Testis (tissue), 5 donors: ENCODE measurements at places on chromosomes 4 and X. TPM values are rescaled to one million over a fixed set of nuclear protein-coding genes. Genes with fewer than 3 reads are reported as not detected.

DNA sequence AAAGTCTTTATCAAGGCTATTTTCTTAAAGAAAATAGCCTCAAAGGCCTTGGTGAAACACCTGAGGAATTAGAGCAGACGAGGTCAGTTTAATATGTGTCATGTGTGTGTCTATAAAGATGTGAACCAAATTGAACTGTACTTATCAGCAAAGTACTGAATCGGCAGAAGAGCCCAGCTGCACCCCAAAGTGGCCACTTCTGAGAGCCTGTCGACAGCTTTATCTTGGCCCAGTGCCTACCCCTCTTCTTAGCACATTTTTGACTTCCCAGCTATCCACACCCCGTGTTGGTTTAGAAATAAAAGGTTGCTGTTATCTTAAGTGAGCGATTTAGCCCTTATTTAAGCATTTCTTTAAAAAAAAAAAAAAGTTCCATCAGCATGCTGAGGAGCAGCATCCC, 329.7 kb downstream of the FBXW7 start:
- H3K27me3 ChIP-seq: no peaks in the 10 kb centered on the region
- H3K36me3 ChIP-seq: no peaks in the 10 kb centered on the region
- no peak overlapping the region for H3K4me3 ChIP-seq
- no peak overlapping the region for H3K27ac ChIP-seq
- no peaks in the 10 kb centered on the region for H3K4me1 ChIP-seq
- DNase-seq: no peak

GRCh38 chr4:75705198-75705977, 19.0 kb upstream of the USO1 start:
- DNase-seq: no peak
- H3K4me1 ChIP-seq: no peaks in the 10 kb centered on the region
- no peaks in the 10 kb centered on the region for H3K27me3 ChIP-seq
- H3K36me3 ChIP-seq: no peaks in the 10 kb centered on the region
- H3K27ac ChIP-seq: no peak overlapping the region

GRCh38 chr4:4783847-4784246, 75.6 kb upstream of the MSX1 start:
- H3K27me3 ChIP-seq: no peaks in the 10 kb centered on the region
- DNase-seq: no peak
- H3K36me3 ChIP-seq: no peaks in the 10 kb centered on the region
- H3K4me3 ChIP-seq: no peak overlapping the region
- H3K27ac ChIP-seq: no peak overlapping the region

- no peak overlapping the region for H3K4me3 ChIP-seq
- no peaks in the 10 kb centered on the region for H3K27me3 ChIP-seq
- no peaks in the 10 kb centered on the region for H3K36me3 ChIP-seq
- no peaks in the 10 kb centered on the region for H3K4me1 ChIP-seq
- H3K27ac ChIP-seq: no peak overlapping the region
Observed at GRCh38 chr4:141350122-141350905, 129.6 kb downstream of the ZNF330 start.

GRCh38 chrX:150942942-150943594, 40.1 kb upstream of the HMGB3 start:
- H3K4me1 ChIP-seq: no peaks in the 10 kb centered on the region
- DNase-seq: no peak
- H3K36me3 ChIP-seq: no peaks in the 10 kb centered on the region
- H3K27ac ChIP-seq: no peak overlapping the region
- H3K4me3 ChIP-seq: no peak overlapping the region
- H3K27me3 ChIP-seq: no peaks in the 10 kb centered on the region

DNA sequence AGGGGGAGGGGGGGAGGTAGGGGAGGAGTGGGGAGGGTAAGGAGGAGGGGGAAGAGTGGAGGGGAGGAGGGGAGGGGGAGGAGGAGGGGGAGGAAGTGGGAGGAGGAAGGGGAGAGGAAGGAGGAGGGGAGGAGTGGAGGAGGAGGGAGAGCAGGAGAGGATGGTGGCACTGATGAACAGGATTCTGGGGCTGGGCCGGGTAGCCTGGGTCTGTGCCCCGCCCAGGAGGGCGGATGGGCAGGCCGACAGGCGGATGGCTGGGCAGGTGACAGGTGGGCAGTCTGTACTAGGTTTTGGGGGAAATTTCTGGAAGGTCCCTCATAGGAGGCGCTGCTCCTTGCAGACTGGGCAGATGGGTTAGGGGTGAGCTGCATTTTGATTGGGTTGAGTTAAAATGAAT, 66.0 kb upstream of the ADRA2C start:
- H3K36me3 ChIP-seq: no peaks in the 10 kb centered on the region
- H3K27ac ChIP-seq: no peak overlapping the region
- no peak overlapping the region for H3K4me3 ChIP-seq
- H3K4me1 ChIP-seq: no peaks in the 10 kb centered on the region
- no peak for DNase-seq

DNA sequence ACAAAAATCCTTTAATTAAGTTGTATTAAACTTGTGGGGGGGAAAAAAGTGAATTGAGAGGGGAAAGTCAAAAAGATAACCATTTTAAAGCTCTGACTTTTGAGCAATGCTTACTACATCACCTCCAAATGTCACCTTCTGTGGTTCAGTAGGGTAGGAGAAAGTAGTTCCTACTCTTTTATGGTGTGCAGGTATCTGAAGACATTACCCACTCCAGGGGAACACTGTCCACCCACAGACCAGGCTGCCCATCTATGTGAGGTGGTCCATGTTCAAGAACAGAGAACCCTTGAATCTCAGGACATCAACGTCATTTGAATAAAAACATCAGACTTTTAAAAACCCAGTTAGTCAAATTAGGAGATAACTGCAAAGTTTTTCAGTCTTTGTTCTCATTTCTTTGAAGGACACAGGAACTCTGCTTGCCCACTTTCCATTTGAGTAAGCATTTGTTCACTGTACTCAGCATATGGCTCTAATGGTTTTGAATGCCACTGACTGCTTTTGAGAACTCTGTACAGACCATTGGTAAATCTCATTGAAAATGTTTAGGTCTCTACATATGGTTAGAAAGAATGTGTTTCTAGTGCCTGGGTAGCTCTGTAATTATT, 18.4 kb downstream of the NMU start:
- H3K4me3 ChIP-seq: no peak overlapping the region
- H3K4me1 ChIP-seq: no peaks in the 10 kb centered on the region
- no peak for DNase-seq
- H3K36me3 ChIP-seq: no peaks in the 10 kb centered on the region
- H3K27me3 ChIP-seq: no peaks in the 10 kb centered on the region
- no peak overlapping the region for H3K27ac ChIP-seq

DNA sequence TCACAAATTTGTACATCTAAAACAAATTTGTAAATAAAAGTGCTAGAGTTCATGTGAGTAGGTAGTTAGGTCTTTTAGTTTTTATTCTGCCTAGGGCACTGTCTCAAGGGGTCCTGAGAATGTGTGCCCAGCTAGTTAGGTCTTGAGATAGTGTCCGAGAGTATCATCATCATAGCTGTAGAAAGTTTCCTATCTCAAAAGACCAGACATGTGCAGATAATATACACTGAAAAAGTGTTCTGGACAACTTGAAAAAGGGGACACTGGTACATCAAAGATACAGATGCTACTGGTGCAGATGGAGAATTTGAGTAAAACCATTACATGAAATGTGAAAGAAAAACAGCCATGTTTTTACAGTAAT, 1.8 kb upstream of the ZCCHC4 start:
- DNase-seq: no peak
- peaks cover 19% of the 10 kb centered on the region for H3K4me1 ChIP-seq
- H3K4me3 ChIP-seq: no peak overlapping the region
- H3K36me3 ChIP-seq: no peaks in the 10 kb centered on the region
- peak overlapping the region; percentile 49 for H3K27ac ChIP-seq

- H3K4me1 ChIP-seq: no peaks in the 10 kb centered on the region
- H3K27me3 ChIP-seq: no peaks in the 10 kb centered on the region
- no peak overlapping the region for H3K4me3 ChIP-seq
- DNase-seq: no peak
- H3K27ac ChIP-seq: no peak overlapping the region
- H3K36me3 ChIP-seq: no peaks in the 10 kb centered on the region
Observed at GRCh38 chrX:132737743-132738142, 220.7 kb downstream of the HS6ST2 start.

GRCh38 chrX:48683411-48683982, at the start of gene WAS:
TSS of gene WAS (plus strand) at chrX:48683799. CDS start at chrX:48683854, 55 bp downstream.
- DNase-seq: no peak
- no peaks in the 10 kb centered on the region for H3K4me1 ChIP-seq
- H3K27ac ChIP-seq: no peak within 1 kb of the TSS
- H3K36me3 ChIP-seq: no peaks in the 10 kb centered on the region

DNA sequence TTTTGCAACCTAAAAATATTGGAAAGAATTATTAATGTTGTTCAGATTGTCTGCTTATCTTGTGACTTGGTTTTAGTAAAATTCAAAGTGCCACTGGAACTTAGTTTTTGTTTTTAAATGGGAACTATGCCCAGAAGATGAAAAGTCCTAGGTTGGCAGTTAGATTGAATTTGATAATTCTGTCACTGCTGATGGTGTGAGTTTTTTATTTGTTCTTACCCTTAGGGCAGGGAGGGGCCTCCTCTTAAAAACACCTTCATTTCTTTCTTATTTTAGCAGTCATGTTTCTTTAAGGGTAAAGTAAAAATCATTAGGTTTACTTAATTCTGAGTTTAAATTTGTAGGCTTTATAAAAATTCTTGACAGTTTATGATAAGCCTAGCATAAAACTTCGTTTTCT, 80.6 kb downstream of the AFF1 start:
- H3K4me3 ChIP-seq: no peak overlapping the region
- H3K27me3 ChIP-seq: no peaks in the 10 kb centered on the region
- H3K27ac ChIP-seq: no peak overlapping the region
- H3K36me3 ChIP-seq: no peaks in the 10 kb centered on the region

DNA sequence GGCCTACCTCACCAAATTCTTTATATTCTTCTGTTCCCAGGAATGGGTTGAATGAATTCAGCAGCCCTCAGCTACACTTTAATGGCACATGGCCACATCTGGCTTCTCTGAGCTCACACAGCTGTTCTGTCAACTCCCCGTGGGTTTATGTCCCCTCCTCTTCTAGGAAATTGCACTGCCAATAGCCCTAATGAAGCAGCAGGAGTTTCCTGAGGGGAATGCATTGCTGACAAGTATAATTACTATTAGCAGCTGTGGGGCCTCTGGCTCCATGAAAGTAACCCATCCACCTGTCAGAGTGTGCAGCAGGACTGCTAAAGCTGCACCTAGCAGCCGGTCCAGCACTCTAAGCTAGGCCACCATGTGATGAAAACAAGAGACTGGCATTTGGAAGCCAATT, 50.3 kb downstream of the FTHL17 start:
- no peak overlapping the region for H3K27ac ChIP-seq
- DNase-seq: no peak
- H3K4me3 ChIP-seq: no peak overlapping the region

- DNase-seq: no peak
- H3K27ac ChIP-seq: no peak overlapping the region
- no peak overlapping the region for H3K4me3 ChIP-seq
- no peaks in the 10 kb centered on the region for H3K4me1 ChIP-seq
- no peaks in the 10 kb centered on the region for H3K27me3 ChIP-seq
Observed at GRCh38 chr4:7910952-7911578, 28.6 kb downstream of the AFAP1 start.

GRCh38 chr4:100926039-100926717, 408.4 kb upstream of the EMCN start:
- DNase-seq: no peak
- H3K27ac ChIP-seq: no peak overlapping the region
- H3K36me3 ChIP-seq: no peaks in the 10 kb centered on the region
- no peaks in the 10 kb centered on the region for H3K27me3 ChIP-seq

- H3K27ac ChIP-seq: no peak overlapping the region
- no peak overlapping the region for H3K4me3 ChIP-seq
- no peaks in the 10 kb centered on the region for H3K27me3 ChIP-seq
- no peaks in the 10 kb centered on the region for H3K36me3 ChIP-seq
Observed at GRCh38 chr4:8227201-8227770, 28.2 kb downstream of the SH3TC1 start.

- no peaks in the 10 kb centered on the region for H3K36me3 ChIP-seq
- H3K4me1 ChIP-seq: no peaks in the 10 kb centered on the region
- H3K4me3 ChIP-seq: no peak overlapping the region
- no peaks in the 10 kb centered on the region for H3K27me3 ChIP-seq
- no peak overlapping the region for H3K27ac ChIP-seq
- DNase-seq: no peak
Observed at GRCh38 chrX:129736491-129736890, 2.3 kb upstream of the XPNPEP2 start.

GRCh38 chr4:16866974-16867373, 31.5 kb downstream of the LDB2 start:
- no peak for DNase-seq
- H3K4me1 ChIP-seq: no peaks in the 10 kb centered on the region
- H3K27ac ChIP-seq: no peak overlapping the region
- H3K36me3 ChIP-seq: no peaks in the 10 kb centered on the region
- no peaks in the 10 kb centered on the region for H3K27me3 ChIP-seq

DNA sequence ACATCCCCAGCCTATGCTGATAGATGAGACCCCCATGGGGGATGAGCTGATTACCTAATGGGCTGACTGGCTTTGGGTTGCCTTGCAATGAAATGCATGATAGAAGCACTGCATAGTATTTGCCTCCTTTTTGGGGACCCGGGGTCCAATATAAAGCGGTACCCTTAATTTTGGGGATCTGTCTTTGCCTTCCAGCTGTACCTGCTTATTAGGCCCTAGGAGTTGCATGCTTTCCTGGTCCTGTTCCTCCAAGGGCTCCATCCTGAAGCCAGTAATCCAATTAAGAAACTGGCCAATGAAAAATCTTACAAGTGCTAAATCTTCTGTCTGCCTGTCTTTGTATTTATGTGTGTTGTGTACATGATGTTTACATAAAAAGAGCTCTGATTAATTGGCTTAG, 791.6 kb downstream of the TRIML1 start:
- no peak overlapping the region for H3K27ac ChIP-seq
- H3K4me1 ChIP-seq: no peaks in the 10 kb centered on the region
- H3K4me3 ChIP-seq: no peak overlapping the region
- no peak for DNase-seq
- no peaks in the 10 kb centered on the region for H3K27me3 ChIP-seq

DNA sequence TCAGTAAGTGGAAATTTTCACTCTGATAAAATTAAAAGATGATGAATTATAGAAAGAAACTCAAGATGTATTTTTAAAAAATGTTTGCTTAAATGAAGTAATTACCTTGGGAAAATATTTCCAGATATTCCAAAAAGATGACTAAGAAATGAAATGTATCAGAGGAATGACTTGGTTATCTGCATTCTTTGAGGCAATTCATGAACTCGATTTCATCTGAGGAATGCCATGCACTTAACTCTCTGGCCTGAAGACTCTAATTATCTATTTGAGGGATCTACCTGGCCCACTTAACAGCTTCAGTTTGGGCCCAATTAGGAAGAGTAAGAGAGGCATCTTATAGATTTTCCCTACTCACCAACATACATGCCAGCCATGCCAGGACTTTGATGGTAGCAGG, 182.3 kb downstream of the INPP4B start:
- H3K27ac ChIP-seq: no peak overlapping the region
- no peaks in the 10 kb centered on the region for H3K4me1 ChIP-seq
- H3K27me3 ChIP-seq: no peaks in the 10 kb centered on the region
- no peaks in the 10 kb centered on the region for H3K36me3 ChIP-seq

The CPLX1 gene
- total RNA-seq: 8.2 TPM

The DOK7 gene
- 22.9 TPM for total RNA-seq

The ITIH6 gene
- not detected for total RNA-seq

The CT45A3 gene
- total RNA-seq: 27.5 TPM

The NWD2 gene
- 0.63 TPM for total RNA-seq

The PHOX2B gene
- 0.16 TPM for total RNA-seq

The FRG2 gene
- total RNA-seq: not detected

The MED14 gene
- 16.7 TPM for total RNA-seq
